Iris pigment epithelial cell (primary cell): ENCODE measurements at places on chromosomes 11 and 22.

- DNase-seq = no peak
These were observed 1.4 kb downstream of the CORO1B start for GRCh38 chr11:67441731-67442351.

DNA sequence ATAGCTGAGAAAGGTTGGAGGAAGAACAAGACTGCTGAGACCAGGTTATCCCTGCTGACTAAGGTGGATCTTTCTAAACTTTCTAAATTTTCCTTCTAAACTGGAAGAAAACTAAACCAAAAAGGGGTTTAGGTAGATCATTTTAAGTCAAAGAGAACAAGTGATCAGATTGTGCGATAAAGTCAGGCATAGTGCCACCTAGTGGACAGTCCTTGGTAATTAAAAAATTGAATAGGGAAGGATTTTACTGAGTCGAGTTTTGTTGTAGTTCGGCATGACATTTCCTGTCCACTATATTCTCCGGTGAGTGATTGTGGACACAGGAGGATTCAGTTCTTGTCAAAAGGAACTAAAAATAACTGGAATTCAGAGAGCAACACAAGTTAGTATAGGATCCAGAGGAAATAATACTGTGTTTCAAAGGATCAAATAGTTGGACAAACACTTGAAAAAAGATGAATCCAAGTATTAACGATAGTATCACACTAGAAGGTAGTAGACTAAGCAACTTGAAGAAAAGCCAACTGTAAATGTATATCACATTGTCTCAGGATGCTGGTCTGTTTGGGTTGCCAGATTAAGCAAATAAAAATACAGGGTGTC lies 1236.4 kb downstream of the FAM181B start:
- DNase-seq = peak; percentile 21

GRCh38 chr11:111351374-111352055 lies 27.6 kb downstream of the POU2AF1 start:
- no peak for DNase-seq

DNA sequence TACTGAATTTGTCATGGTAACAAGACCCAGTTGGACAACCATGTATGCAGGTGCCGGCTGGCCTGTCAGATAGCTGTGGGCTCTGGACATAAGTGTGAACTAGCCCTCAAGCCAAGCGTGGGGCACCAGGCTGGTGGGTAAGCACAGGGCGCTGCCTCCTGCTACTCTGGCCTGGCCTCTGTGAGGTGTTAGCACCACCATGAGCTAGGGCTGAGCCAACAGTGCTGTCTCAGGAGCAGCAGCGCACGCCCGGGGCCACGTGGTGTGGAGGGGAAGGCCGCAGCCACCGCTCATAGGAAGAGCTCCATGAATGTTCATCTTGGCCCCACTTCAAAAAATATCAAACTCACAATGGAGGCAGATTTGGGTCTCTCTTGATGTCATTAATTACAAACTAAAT lies 35.3 kb upstream of the GNB1L start:
- no peak for DNase-seq

DNA sequence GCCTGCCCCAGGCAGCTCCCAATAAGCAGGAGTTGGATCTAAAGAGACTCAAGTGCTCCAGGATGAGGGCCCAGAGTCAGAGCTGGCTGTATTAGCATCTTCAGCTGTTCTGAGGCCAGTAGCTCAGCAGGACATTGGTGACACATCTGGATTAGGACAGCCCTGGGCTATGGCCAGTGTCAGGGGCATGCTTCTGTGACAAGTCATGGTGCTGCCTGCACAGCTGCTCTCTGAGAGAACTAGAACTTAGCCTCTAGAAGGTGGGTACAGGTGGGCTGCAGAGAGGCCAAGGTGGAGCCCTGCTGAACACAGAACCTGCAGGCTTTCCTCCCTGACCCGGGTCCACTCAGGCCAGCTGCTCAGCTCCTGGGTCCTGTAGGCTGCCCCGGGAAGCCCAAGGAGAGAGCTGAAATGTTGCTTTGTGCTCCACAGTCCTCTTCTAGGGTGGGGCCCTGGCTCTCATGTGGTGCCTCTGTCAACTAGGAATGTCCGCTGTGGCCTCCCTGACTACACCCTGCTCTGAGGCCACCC lies 426.9 kb downstream of the SOX6 start:
- no peak for DNase-seq

- no peak for DNase-seq
These were observed 40.3 kb downstream of the SPECC1L start for GRCh38 chr22:24310969-24311368.

DNA sequence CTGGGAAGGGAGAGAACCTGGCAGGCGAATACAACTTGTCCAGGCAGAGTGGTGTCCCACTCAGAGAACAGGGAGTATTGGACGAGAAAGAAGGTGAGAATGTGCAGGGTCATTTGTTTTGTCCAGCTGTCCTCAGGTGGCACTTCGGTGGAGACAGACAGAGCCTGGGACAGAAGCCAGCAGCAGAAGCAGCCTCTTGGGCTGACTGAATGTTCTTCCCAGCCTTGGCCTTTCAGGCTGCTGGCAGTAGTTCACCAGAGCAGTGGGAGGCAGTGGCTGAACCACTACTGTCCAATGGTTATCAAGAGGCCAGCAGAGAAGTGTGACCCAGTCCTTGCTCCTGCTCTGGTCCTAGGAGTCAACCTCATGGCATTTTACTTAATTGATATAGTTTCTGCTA lies 331.1 kb upstream of the NARS2 start:
- DNase-seq = no peak

DNA sequence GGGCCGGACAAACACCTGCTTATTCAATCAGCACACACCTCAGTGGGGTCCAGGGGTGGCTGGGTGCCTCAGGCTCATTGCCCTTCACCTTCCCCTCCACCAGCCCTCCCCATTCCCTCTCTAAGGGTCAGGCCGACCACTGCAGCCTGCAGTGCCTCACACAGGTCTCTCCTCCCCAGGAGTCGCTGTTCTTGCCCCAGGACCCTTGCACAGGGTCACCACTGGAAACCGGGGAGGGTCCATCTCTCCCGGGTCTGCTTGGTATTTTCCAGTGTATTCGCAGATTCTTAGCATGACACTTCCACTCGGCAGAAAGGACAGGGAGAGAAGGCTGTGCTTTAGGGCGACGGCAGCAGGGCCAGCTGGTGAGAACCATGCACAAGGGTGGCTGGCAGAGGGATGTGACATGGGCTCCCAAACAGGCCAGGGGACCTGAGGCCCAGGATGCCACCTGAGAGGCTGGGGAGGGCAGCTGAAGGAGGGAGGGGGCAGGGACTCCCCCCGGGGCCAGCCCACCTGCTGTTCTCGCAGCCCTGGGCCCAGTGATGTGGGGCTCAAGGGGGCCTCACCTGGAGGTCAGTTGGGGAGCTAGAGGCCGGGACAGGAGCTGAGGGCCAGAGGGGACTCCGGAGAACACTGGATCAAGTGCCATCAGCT lies 16.1 kb upstream of the TBX1 start:
- no peak for DNase-seq

DNA sequence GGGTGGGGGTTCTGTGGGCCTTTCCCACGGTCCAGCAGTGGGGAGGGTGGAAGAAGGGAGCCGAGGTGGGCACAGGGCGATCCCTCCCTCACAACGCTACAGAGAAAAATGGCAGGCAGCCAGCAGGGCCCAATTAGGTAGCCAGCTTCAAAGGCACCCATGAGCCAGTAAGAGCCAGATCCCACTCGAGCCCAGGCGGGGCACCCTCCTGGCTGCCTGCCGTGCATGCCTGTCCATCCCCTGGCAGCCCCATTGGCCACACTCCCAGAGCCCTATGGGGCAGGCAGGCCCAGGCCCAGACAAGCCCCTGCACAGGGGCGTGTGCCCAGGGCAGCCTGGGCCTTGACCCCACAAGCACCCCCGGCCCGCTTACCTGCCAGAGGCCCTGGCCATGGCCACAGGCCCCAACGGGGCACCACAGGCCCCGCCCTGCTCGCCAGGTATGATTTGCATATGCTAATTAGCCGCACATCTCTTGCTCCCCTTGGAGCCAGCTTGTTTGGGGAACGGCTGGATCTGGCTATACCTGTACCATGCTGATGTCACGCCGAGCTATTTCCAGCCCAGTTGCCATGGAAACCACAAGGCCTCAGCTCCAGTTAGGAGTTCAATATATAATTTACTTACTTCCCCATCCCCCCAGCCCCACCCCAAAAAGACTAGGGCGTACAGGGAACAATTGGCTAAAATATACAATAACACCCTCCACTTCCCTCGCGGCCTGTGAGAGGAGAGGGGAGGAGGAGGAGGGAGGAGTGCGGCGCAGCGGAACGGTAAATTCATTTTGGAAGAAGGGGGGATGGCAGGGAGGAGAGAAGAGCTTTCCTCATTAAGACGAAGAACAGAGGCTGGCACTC lies 47.5 kb upstream of the TCF20 start:
- DNase-seq = no peak

DNA sequence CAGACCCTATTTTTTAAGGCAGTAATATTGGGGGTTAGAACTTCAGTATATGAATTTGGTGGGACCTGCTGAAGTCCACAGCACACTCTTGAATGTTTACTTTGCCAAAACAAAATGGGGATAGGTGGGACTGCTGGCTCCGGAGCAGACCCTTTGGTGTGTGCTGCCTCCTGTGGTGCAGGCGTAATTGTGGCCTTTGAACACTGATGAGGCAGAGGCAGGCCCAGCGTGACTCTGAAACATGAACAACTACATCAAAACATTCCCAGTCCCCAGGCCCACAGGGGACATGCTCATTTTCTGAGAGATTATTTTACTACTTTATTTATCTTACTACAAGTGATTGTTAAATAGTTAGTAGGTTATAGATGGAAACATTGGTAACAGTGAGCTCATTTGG lies 225.0 kb upstream of the TBCEL start:
- no peak for DNase-seq

- peak; percentile 5 for DNase-seq
These were observed 257.7 kb upstream of the CCDC90B start for GRCh38 chr11:83543706-83544439.

GRCh38 chr11:116510166-116510565 lies 262.6 kb downstream of the BUD13 start:
- no peak for DNase-seq

DNA sequence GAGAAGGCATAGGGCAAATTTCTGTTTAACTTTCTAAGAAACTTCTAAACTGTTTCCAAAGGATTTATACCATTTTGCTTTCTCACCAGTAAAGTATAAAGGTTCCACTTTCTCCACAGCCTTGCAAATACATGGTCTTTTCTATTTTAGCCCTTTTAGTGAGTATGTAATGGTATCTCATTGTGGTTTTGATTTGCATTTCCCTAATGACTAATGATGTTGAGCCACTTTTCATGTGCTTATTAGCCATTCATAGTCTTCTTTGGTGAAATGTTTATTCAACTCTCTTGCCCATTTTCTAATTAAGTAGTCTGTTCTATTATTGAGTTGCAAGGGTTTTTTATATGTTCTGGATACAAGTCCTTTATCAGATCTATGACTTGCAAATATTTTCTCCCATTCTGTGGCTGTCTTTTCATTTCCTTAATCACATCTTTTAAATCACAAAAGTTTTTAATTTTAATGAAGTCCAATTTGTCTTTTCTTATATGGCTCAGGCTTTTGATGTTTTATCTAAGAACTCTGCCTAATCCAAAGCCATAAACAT lies 83.8 kb upstream of the KCNQ1OT1 start:
- no peak for DNase-seq

GRCh38 chr11:134524201-134524600 lies 112.2 kb upstream of the B3GAT1 start:
- DNase-seq = no peak

GRCh38 chr11:124195189-124195734 lies 12.1 kb downstream of the OR10D3 start:
- DNase-seq = peak; percentile 71

- DNase-seq = no peak
These were observed 31.4 kb upstream of the BRSK2 start for GRCh38 chr11:1358286-1358685.

- DNase-seq = no peak
These were observed 426.1 kb upstream of the CADM1 start for GRCh38 chr11:115930291-115930690.

- peak; percentile 57 for DNase-seq
These were observed 37.5 kb downstream of the RBFOX2 start for GRCh38 chr22:35991168-35991567.

DNA sequence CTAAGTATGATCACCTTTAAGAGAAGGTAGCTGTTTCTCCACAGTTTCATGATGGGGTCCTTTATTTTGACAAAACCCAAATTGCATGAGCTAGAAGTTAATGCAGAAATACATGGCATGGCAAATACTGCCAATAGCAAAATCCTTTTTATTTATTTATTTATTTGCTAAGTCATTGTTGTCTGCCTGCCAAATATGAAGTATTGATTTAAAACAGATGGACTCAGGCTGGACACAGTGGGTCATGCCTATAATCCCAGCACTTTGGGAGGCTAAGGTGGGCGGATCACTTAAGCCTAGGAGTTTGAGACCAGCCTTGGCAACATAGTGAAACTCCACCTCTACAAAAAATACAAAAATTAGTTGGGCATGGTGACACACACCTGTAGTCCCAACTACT lies 52.4 kb downstream of the LARGE2 start:
- no peak for DNase-seq

GRCh38 chr11:16361108-16361865 lies 4.9 kb upstream of the SOX6 start:
- no peak for DNase-seq

DNA sequence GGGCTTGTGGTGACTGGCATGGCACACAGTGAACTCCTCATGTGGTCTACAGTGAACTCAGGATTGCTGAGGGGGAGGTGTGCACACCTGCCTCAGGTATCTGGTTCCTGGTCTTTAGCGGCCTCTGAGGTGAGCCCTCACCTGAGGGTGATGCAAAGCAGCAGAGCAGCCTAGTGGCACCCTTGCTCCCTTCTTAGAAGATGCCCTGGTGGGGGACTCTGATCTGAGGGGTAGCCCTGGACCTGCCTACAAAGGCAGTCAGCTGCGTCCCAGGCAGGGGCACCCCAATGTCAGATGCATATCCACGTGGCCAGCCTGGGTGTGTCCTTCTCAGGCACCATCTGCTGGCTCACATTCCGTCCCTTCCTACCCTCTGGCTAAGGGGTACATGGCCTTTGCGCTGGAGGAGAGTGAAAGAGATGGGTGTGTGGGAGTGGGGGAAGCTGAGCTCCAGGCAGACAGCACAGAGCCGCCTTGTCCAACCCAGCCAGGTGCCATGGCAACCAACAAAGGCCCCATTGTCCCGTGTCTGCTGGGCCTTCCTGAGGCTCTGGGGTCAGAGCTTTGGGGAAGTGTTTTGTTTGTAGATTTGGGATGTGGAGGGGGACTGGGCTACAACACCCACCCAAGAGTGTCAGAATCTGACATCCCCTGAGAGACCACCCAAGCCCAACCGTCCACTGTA lies 5.8 kb downstream of the PLEKHB1 start:
- DNase-seq = no peak

DNA sequence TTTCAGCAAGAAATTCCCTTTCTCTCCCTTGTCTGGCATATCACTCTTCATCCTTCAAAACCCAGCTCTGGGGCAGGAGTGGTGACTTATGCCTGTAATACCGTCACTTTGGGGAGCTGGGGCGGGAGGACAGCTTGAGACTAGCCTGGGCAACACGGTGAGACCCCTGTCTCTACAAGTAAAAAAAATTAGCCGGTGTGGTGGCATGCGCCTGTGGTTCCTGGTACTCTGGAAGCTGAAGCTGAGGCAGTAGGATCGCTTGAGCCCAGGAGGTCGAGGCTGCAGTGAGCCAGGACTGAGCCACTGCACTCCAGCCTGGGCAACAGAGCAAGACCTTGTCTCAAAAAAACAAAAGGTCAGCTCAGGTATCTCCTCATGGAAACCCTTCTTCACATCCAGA lies 1.4 kb upstream of the RCE1 start:
- no peak for DNase-seq
